ELR (cell line): ENCODE measurements at places on chromosomes 6 and 20.

GRCh38 chr6:139528471-139528870 lies 154.0 kb upstream of the CITED2 start:
- no peak for DNase-seq

DNA sequence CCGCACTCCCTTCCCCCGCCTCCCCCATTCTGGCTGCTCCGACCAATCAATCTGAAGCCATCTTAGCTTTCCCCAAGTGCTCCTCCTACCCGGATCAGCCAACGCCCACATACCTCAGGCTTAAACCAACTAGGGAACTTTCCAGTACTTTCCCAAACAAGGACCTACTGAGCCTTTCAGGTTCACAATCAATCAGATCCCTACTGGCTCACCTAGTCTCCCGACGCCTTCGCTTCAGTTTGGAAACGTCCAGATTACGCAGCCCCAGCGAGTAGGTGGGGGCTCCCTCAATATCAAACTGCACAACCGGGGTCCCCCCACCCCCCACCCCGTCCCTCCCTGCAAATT lies 432 bp downstream of the HSPA1L start:
- DNase-seq: peak; percentile 98

GRCh38 chr6:82322386-82322785 lies 41.2 kb upstream of the TPBG start:
- DNase-seq: no peak

DNA sequence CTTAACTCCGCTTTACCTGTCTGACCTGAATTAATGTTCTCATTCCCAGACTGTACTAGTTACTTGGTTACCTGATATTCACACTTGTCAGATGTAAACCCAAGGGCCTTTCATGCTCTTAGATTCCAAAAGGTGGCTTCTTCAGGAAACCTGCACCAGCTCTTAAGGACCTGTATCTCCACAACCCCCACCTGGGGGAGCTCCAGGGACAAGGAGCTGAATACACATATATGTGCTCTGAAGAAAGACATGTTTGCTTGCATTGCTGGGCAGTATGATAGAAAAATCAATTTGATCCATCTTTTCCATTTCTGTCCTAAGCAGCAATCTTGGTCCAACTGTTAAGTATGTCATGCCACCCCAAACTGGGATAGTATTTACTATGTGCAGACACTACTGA lies 64.8 kb upstream of the POU3F2 start:
- DNase-seq: peak; percentile 43

DNA sequence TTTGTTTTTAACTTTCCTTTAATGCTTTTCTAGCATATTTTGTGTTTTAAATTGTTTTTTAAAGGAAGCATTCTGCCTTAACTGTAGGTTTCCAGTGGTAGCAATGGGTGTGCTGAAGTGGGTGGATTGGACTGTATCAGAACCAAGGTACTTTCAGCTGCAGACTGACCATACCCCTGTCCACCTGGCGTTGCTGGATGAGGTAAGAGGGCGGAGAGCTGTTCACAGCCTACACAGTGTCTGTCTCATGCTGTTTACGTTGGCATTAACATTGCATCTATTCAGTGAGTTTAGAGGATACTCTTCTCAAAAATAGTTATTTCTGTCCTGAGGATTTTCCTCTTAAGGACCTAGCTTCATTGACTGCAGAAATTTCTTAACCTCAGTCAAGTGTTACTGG lies 11.9 kb downstream of the NELFCD start:
- no peak for DNase-seq

GRCh38 chr20:45235995-45236394 lies 14.8 kb downstream of the SEMG2 start:
- DNase-seq: no peak

DNA sequence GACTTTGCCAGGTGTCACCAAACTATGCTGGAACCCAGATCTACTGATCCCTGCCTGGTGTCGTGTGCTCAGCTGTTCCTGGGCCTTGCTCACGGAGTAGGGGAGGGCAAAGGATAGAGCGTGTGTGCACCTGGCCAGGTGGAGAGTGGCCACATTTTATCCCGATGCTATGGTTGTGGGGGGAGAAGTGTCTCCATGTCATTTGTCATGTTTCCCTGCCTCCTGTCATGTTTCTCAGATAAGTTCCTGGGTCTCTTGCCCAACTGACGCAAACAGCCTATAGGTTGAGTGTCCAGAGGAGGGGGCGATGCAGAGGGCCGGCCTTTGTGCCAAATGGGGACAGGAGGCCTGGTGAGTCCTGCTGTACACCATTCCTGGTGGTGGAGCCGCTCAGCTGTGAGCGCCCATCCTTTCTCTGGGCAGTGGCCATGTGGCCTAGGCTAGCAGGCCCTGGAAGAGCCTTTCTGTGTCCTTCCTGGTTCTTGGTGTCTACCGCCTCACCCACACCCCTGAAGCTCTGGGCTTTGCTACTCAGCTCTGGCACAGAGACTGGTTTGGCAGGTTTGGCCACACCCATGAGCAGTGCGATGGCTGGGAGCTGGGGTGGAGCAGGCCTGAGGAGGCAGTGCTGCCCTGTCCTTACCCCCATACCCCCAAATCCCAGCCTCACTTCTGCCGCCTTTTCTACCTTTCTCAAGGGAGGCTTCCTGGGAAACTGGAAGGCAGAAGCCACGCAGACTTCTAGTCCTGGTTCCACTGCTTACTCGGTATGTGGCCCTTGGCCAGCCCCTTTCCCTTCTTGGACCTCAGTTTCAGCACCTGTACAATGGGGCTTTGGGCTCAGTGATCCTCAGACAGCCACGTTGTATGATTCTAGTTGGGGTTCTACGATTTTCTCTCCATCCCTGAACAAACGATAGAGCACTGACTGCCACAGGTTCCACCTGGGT lies 32.3 kb upstream of the EPB41L1 start:
- DNase-seq: no peak

GRCh38 chr6:168415098-168415992 lies 25.6 kb upstream of the SMOC2 start:
- no peak for DNase-seq

DNA sequence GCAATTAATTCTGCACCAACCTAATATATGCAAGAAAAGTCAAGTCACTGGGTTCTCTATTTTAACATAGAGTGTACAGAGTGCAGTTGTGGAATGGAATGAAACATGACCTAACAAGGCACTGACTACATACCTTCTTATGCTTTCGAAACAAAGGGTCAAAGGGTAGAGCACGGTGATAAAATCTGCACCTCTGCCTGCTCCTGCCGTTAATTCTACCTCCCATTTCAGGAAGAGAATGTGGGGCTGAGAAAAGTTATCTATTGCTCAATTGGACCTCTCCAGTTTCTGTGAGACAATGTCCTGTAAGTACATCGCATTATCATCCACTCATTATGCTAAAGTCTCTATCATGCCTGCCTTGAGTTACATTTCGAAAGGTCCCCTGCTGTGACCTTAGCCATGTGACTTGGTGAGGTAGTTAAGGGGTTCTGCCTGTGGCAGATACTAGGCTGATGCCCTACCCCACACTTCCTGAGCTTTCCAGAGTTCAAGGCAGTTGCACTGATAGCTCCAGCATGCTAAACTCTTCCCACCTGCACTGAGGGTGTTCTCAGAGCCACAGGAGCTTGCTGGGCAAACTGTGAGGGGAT lies 14.0 kb upstream of the MOCS1 start:
- no peak for DNase-seq

GRCh38 chr6:27091661-27092315 lies 155.7 kb upstream of the PRSS16 start:
- DNase-seq: peak; percentile 95

GRCh38 chr6:146545581-146545980 lies 1.9 kb downstream of the RAB32 start:
- DNase-seq: peak; percentile 81

DNA sequence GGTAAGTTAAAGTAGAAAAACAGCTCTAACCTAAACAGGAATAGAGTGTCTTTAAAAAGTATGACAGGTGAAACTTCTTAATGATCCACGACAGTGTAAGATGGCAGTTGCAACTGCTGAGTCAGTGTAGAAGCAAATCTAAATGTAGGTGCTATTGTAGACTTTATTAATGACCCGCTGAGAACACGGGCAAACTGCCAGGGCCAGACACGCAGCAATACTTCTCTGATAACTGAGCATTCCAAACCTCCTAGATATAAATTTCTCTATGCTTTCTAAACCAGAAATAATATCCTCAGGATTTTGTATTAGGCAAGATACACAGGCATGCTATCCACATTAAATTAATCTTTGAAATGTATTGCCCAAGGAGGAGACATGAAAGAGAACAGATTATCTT lies 1076.4 kb downstream of the HACE1 start:
- no peak for DNase-seq

DNA sequence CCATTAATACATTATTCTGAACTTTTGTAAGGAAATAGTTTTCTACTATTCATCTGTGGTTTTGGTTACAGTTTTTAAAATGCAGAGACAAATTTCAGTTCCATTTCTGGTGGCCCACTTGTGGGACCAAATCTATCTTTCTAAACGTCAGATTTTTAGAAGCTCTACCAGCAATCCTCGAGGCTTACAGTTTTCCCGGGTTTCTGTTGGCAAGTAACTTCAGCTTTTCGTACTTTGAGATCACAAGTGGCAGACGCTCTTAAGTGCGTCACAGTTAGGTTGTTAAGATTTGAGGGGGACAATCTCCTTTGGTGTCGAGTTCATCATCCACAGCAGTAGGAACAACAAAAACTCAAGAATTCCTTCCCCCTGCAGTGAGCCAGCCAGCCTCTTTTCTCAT lies 60.0 kb downstream of the JARID2 start:
- DNase-seq: no peak

GRCh38 chr6:1621070-1621701 lies 11.5 kb downstream of the FOXC1 start:
- DNase-seq: no peak

GRCh38 chr6:56368491-56368890 lies 121.1 kb upstream of the COL21A1 start:
- peak; percentile 17 for DNase-seq

DNA sequence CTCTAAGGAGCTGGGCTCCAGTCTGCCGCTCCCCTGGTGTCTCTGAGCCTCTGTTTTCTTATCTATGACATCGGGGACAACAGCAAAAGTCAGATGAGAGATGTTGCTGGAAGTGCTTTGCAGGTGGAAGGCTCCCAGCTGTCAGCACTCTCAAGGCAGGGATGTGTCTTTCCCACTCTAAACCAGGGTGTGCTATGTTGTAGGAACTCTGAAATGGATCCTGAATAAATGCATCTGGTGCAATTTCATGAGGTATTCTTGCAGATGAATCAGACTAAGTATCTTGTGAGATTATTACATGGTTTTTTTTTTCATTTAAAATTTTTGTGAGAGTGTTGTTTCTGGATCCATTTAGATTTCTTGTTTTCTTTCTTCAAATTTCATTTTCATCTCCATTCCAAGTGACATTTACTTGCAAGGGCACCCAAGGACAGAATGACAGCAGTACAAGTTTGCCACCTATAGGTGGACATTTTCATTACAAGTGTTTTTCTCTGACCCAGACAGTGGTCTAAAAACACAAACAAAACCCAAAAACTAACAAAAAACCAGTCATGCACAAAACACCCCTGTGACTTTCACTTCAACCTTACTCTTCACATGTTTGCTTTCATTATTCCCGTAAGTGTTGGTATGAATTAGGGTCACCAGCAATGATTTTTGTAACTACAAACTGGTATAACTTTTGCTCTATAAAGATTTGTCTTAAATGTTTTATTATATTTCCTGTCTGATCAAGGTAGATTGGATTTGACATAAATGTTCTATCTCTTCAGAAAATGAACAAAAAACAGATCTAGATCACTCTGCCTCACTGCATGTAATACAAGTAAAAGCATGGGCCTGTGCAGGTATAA lies 14.7 kb upstream of the SIM1 start:
- DNase-seq: peak; percentile 61

- DNase-seq: no peak
Measured at GRCh38 chr20:24361541-24361940, 107.9 kb upstream of the SYNDIG1 start.

DNA sequence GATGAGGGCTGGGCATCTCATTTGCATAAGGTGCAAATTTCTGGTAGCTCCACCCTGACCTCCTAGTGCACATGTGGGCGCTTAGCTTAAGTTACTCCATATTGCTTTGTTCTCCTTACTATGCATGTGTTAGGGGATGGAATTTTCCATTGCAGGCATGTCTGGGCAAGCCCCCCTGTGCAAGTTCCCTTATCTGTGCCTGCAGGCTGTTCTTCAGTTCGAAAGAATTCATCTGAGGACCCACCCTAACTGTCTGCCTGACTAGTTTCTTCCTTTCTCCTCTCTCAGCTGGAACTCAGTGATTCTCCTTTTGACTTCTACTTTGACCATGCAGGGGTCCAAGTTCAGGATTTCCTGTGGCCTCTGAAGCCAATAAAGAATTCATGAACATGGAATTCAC lies 30.2 kb downstream of the CCDC170 start:
- no peak for DNase-seq

- DNase-seq: peak; percentile 19
Measured at GRCh38 chr6:45305546-45305945, 22.6 kb upstream of the RUNX2 start.

GRCh38 chr6:25249133-25249532 lies 30.0 kb upstream of the CARMIL1 start:
- no peak for DNase-seq

- peak; percentile 23 for DNase-seq
Measured at GRCh38 chr6:137341681-137342195, 122.6 kb upstream of the IFNGR1 start.

DNA sequence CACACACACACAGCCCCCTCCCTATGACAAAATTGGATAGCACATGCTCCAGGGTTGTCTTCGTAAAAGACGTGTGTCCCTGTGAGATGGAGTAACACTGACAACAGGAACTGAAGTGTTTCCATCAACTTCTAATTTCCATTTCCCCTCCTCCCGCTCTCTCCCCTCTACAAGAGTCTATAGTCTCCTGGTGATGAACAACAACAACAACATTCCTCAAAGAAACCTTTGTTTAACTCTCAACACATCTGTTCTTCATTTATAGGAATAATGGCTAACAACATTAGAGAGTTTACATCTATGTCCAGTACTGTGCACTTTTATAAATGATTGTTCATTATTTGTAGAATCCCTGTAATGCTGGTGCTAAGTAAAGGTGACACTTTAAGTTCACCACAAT lies 205.8 kb upstream of the SSTR4 start:
- DNase-seq: no peak

DNA sequence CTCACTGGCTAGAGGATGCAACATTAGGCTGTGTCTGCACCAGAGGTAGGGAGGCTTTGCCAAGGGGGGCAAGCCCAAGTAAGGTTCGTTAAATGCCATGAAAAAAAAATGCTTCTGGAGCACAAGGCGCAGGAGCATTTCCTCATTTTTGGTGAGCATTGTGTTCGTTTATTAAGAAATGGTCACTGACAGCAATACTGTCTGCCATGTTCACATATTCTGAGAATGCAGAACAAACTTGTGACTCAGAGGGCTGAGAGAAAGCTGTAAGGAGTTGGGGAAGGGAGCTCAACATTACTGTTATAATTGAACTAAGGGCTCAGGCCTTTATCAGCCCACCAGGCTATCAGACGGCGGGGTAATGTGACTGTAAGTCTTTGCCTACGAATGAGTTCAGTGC lies 465.4 kb upstream of the BTBD3 start:
- DNase-seq: peak; percentile 45

DNA sequence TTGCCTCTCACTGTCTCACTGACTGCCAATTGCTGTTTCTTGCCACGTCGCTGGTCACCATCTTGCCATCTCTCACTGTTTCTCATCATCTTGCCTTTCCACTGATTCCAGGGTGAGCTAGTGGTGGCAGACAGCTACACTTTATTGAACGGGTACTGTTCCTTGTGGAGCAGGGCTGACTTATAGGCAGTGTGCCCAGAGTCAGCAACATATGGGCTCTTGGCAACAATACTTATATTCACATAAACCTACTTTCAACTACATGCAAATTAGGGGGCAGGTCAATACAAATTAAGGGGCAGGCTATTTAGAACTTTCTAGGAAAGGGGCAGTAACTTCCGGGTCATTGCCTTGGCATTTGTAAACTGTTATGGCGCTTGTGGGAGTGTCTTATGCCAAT lies 186.2 kb upstream of the SYNDIG1 start:
- no peak for DNase-seq
